Activated T-helper 17 cell treated with anti-CD3 and anti-CD28 coated beads, Interleukin-2, amount 50 U/mL, for 72 hours (primary cell): ENCODE measurements at places on chromosomes 6 and 20. TPM values are rescaled to one million over a fixed set of nuclear protein-coding genes. Genes with fewer than 3 reads are reported as not detected.

TRDN gene
- not detected for total RNA-seq

RIMS4 gene
- total RNA-seq = not detected

MACROD2 gene
- not detected for total RNA-seq

SMOC2 gene
- total RNA-seq = not detected

NHSL1 gene
- total RNA-seq = 0.82 TPM

DPPA5 gene
- not detected for total RNA-seq

C20orf144 gene
- 0.41 TPM for total RNA-seq

SLA2 gene
- 42.4 TPM for total RNA-seq

COL19A1 gene
- total RNA-seq = 0.48 TPM

FAM209B gene
- total RNA-seq = 1.5 TPM

PRPH2 gene
- total RNA-seq = not detected

ADISSP gene
- 66.0 TPM for total RNA-seq

WFDC5 gene
- not detected for total RNA-seq

MYB gene
- total RNA-seq = 29.9 TPM

ZNF322 gene
- 9.4 TPM for total RNA-seq

GPX5 gene
- not detected for total RNA-seq

SLC35D3 gene
- total RNA-seq = 1.9 TPM

CD93 gene
- total RNA-seq = 6.7 TPM

PACSIN1 gene
- not detected for total RNA-seq

ATP6V1G2 gene
- 2.1 TPM for total RNA-seq

IP6K3 gene
- total RNA-seq = not detected

MYLK4 gene
- 0.21 TPM for total RNA-seq

CCM2L gene
- total RNA-seq = not detected

CCN6 gene
- 0.66 TPM for total RNA-seq

TPBG gene
- 1.9 TPM for total RNA-seq

MICA gene
- total RNA-seq = 11.6 TPM

PRSS35 gene
- not detected for total RNA-seq

BCAS1 gene
- total RNA-seq = not detected

RBM24 gene
- not detected for total RNA-seq

HLA-DRB5 gene
- total RNA-seq = 17.6 TPM

TMEM151B gene
- 0.19 TPM for total RNA-seq

IMPG1 gene
- not detected for total RNA-seq

SLC22A1 gene
- total RNA-seq = 3.7 TPM

PKIB gene
- total RNA-seq = 1.1 TPM

SMIM26 gene
- 67.9 TPM for total RNA-seq

TCF15 gene
- not detected for total RNA-seq

FOXQ1 gene
- not detected for total RNA-seq

CLVS2 gene
- not detected for total RNA-seq

GABRR2 gene
- 0.71 TPM for total RNA-seq

C20orf202 gene
- not detected for total RNA-seq

ULBP1 gene
- total RNA-seq = 0.48 TPM

RAET1G gene
- total RNA-seq = not detected

ECHDC1 gene
- 67.7 TPM for total RNA-seq

BPIFB4 gene
- total RNA-seq = not detected

RAD21L1 gene
- total RNA-seq = not detected

PRND gene
- not detected for total RNA-seq

BPIFB1 gene
- not detected for total RNA-seq

MLIP gene
- not detected for total RNA-seq

BFSP1 gene
- 0.58 TPM for total RNA-seq

PTK6 gene
- total RNA-seq = 0.69 TPM
